ENCODE measurements at places on chromosomes 12 and 14.

DNA sequence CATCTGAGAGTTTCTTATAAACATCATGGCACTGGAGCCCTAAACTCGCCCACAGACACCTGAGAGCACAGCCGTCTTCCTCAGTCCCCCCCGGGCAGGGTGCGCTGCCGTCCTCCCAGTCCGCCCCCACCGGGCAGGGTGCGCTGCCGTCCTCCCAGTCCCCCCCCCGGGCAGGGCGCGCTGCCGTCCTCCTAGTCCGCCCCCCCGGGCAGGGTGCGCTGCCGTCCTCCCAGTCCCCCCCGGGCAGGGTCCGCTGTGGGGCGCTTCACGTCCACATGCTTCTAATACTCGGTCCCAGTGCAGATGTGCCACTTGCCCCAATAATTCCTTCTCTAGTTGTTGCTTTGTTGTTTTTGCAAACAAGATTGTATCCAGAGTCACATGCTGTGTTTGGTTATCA is 6.9 kb upstream of the ADSS1 start:
- DNase-seq = no peak

DNA sequence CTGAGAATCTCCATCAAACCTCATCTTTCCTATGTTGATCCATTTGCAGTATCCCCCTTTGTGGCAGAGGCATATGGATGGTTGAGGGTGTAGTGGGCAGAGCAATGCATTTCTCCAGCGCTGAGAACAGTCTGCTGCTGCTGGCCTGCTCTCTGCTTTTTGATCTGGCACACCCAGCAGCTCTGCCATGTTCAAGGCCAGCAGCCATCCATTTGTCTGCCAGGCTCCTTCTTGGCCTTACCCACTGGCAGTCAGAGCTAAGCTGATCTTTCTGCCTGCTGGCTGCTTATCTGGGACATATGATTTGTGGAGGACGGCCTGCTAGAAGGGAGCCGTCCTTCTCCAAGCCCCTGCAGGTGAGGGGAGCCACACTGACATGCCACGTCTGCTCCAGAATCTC is 17.0 kb downstream of the NPC2 start:
- DNase-seq = no peak

DNA sequence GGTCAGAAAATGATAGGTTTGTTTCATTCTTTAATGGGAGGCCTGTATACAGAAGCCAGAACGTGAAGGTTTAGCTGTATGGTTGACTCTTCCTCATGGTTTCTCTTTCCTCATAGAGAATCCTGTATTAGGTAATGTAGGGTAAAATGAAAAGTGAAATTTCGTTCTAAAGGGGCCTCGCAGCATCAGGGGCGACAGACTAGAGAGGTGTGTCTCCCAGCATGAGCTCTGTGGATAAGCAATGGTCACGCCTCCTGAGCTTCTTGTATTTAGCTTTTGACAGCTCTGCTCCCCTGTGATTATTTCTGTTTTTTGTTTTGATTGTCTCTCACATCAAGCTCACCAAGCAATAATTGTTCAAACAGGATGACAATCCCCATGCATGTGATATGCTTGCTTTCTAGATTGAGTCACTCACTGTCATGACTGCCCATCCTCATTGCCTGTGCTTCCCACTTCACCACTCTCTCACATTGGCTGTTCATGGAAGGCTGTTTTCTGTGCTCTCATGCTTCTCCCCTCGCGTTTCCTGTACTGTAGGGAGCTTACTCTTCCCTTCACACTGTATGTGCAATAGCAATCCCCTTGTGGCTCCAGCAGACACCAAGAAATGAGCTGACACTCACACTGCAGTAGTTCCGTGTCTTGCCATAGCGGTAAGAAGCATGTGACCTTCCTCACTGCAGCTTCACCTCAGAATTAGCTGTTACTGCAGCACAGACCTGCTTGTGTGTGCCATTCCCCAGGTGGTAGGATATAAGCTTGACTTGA is 44.0 kb downstream of the RAD52 start:
- DNase-seq = no peak

DNA sequence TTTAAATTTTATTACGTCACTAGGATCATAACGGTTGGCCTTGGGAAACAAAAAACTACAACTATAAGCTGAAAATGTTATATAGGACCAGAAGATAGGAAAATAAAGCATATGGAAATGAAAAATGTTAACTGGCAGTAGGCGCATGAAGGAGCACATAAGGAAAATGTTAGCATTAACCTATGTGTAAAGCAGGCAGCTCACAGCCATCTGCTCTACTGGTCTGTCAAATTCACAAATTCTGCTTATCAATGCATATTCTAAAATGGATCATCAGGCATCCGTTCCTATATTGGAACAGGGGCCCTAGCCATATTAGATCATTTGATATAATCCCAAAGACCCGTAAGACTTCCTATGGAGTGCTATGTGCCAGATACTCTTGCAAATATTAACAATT is 263.9 kb downstream of the MDGA2 start:
- DNase-seq = no peak

DNA sequence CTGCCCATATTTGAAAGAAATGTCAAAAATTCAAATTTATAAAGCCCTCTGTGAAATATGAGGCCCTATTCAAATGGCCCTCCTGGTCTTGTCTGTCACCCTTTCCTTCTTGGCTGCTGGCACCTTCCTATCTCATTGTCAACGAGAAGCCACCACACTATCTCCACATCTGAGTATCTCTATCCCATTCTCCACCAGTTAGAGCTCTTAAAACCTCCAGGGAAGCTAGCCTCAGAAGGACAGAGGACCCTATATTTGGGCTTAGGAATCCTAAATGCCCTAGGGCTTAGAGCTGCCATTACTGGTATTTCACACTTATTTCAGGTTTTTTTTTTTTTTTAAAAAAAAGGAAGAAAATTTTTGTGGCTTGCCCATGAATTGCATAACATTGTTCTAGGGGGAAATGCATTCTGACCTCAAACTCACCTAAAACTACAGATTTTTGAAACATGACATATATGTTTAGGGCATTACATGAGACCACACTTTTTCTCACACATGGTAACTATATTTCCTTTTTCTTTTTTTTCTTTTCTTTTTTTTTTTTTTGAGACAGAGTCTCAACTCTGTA is 25.0 kb downstream of the SLC25A21 start:
- DNase-seq = no peak

All from CD4-positive, alpha-beta T cell treated with Interferon alpha-2 for 1 hour (primary cell).